ENCODE measurements at places on chromosomes 6 and 20. TPM values are rescaled to one million over a fixed set of nuclear protein-coding genes. Genes with fewer than 3 reads are reported as not detected.

- H3K4me3 ChIP-seq = no peak overlapping the region
- no peak overlapping the region for H3K27ac ChIP-seq
- no peaks in the 10 kb centered on the region for H3K4me1 ChIP-seq
- H3K36me3 ChIP-seq = no peaks in the 10 kb centered on the region
These were observed 581.5 kb downstream of the MMUT start for GRCh38 chr6:48881551-48881950.

GRCh38 chr6:138600726-138601125 is 101.4 kb upstream of the NHSL1 start:
- H3K4me3 ChIP-seq = no peak overlapping the region
- no peaks in the 10 kb centered on the region for H3K27me3 ChIP-seq
- no peaks in the 10 kb centered on the region for H3K4me1 ChIP-seq
- no peak overlapping the region for H3K27ac ChIP-seq

GRCh38 chr6:32953775-32954174 is 878 bp upstream of the HLA-DMA start:
- no peak for DNase-seq
- H3K27me3 ChIP-seq = no peaks in the 10 kb centered on the region
- H3K36me3 ChIP-seq = no peaks in the 10 kb centered on the region
- no peak overlapping the region for H3K4me3 ChIP-seq
- no peak overlapping the region for H3K27ac ChIP-seq
- no peaks in the 10 kb centered on the region for H3K4me1 ChIP-seq

DNA sequence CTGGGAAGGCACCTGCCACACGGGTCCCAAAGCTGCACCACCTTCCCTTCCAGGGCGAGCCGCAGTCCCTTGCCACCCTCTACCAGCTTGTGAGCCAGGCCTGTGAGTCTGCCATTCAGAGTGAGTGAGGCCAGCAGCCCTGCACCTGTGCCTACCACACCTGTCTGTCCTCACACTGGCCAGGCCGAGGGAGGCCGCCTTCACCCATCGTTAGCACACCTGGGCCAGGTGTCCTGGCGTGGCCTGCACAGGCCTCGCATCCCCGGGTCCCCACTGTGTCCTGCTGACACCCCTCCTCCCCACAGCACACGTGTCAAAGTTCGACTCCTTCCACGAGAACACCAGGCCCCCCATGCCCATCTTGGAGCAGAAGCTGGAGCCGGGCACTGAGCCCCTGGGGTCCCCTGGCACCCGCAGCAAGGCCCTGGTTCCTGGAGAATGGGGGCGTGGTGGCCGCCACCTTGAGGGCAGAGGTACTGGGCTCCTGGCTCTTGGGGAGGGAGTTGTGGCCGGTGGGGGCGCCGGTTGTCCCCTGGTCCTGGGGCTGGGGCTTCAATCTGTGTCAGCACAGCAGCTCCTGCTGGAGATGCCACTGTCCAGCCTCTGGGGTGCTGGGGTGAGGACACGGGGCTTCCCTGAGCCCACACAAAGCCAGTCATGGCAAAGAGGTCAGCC is 33.0 kb downstream of the CHRNA4 start:
- H3K4me3 ChIP-seq = no peak overlapping the region
- DNase-seq = no peak
- peaks cover 8% of the 10 kb centered on the region for H3K4me1 ChIP-seq
- H3K27ac ChIP-seq = no peak overlapping the region

GRCh38 chr20:63008541-63009044 is 1.8 kb upstream of the BHLHE23 start:
- no peak overlapping the region for H3K4me3 ChIP-seq
- no peaks in the 10 kb centered on the region for H3K36me3 ChIP-seq
- no peaks in the 10 kb centered on the region for H3K27me3 ChIP-seq
- no peaks in the 10 kb centered on the region for H3K4me1 ChIP-seq
- no peak overlapping the region for H3K27ac ChIP-seq

Gene FAM184A
- total RNA-seq = 2.4 TPM

Gene UBD
- not detected for total RNA-seq

Gene ADGRF4
- total RNA-seq = not detected

Measured in HCT116 (cell line).